Stimulated activated CD4-positive, alpha-beta T cell treated with anti-CD3 and anti-CD28 coated beads, Interleukin-1b, Interleukin-23, amount 100 ng/mL, for 24 hours (primary cell): ENCODE measurements at places on chromosomes 2 and 18.

GRCh38 chr18:8253944-8254343, 355.3 kb upstream of the RAB12 start:
- no peak for DNase-seq

DNA sequence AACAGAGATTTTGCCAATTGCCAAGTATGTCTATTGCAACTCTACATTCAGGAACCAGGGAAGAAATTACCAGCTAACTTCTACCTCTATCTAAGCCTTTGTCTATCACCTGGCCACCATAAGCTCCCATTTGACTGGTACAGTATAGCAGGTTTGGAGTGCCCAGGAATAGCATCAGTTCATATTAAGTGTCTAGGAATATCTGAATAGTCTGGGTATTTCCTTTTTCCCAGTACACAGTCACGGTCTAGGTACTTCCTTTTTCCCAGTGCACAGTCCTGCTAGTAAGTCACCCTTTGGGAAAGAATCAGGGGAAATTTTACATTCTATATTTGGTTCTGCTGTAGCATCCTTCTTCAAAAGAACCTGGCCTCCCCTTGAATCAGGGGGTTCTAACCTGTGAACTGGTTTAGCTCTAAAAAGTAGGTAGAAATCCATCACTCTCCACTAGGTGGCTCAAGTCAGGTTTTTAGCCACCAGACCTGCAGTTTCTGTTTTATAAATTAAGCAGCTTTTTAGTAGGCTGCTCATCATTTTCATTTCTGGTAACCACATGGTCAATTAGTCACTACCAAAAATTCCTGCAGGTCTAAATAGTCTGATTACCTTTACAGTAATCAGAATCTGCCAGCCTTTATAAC, 49.3 kb upstream of the DNAJC10 start:
- DNase-seq: no peak

DNA sequence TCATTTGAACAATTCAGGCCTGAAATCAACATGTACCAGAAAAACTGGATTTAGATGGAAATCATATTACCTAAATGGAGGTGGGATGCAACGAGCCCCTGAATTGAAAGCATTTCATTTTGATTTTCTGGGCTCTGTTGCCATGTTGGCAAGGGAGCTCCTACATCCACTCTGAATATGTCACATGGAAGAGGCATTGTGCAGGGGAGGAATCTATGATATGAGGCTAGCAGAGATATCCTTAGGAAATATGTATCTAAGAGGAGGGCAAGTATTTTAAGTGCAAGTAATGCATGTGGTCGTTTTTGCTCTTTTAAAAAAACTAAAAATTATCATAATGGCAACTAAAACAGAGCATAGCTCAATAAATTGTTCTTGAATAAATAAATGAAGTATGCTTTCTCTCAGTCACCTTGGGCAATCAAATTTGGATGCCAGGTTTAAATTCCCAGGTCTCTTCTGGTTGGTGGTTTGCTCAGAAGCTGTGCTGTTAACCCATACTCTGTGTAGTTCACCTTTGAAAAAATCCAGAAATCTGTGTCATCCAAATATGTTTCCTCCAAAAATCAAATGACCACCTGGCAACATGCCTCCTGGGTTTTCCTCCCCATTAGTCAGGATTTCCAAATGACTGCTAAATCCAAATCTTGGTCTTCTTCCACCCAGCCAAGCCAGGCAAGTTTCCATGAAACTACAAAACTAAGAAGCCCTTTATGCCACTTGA, 6.5 kb upstream of the LGALSL start:
- DNase-seq: no peak

GRCh38 chr2:7707723-7708122, 790.5 kb downstream of the RNF144A start:
- no peak for DNase-seq

DNA sequence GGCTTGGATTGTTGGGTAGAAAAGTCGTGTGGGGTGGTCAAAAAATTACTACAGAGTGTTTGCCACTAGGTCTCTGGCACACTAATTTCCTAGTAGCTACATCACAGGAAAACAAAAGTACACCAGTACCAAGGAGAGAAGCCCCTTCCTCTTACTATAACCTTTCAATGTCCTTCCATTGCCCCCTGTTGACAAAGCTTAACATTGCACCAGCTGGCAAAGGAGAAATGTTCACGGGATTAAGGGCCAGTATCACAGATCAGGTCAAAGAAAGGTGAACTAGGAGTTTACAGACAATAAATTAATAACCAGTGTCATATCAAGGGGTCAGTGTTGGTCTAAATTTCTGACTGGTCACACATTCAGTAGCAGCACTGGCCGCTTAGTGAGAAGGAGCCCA, 1139.6 kb upstream of the FAM98A start:
- DNase-seq: no peak
